ENCODE measurements at places on chromosomes 12 and 14.

- no peak for DNase-seq
Observed at GRCh38 chr12:12582895-12583303, 20.2 kb upstream of the DUSP16 start.

DNA sequence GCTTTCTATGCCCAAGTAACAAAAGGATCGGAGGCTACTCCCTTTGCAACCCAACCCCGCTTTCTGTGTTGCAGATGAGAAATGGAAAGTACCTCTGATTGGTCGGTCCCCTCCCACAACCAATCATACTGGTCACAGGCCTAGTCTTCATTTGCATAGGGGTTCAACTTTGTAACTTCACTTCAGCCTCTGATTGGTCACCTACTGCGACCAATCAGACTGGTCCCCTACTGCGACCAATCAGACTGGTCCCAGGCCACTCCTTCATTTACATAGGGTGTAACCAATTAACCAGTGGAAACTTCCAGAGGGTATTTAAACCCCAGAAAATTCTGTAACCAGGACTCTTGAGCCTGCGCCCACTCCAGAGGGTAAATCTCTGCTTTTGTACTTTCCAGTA lies 906.4 kb upstream of the TMEM132C start:
- DNase-seq, result no peak

DNA sequence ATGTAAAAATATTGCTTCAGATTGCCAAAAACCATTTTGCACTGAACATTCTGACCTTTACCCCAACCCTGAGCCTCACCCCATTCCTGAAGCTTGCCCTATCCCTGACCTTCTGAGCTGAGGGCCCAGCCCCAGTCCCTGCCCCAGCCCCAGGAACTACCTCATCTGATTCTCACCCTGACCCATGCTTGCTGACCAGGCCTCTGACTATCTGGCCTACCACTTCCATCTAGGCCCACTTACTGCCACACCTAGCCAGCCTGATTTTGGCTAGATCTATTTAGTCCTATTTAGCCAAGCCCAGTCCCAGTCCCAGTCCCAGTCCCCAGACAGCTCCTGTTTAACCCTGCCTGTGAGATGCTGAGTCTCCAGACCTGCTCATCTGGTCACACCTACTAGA lies 33.6 kb downstream of the OR10P1 start:
- no peak for DNase-seq

DNA sequence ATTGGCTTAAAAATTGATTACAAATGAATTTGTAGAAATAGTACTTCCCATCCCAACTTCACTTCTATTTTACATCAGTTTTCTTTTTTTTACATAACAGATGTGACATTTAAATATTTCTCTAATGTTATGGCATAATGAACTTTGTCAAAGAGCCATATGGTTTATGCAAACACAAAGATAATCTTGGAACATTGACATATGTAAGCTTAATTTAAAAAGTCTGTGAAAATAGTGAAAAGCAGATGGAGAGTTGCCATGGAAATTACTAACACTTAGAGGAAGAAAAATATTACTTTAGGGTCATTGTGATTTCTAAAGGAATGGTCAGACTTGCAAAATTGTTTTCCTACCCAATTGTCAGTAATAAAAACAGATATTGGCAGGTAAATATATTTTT lies 232.4 kb downstream of the AEBP2 start:
- DNase-seq, result no peak

DNA sequence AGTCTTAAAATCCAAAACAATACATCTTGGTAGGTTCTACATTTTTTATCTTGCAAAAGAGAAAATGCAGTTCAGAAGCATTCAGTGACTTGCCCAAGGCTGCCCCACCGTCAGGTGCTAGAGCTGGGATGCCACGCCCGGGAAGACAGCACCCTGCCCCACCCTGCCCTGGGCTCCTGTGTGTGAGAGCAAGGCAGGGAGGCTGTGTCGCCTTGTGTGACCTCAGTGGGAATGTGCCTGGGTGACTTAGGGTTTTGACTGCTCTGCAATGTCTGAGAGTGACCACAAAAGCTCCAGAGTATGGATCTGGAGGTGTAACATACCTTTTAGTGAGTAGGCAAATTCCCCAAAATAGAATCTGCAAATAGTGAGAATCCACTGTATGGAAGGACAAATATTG lies 60.0 kb downstream of the AACS start:
- no peak for DNase-seq

GRCh38 chr12:66965621-66966020 lies 286.7 kb upstream of the GRIP1 start:
- no peak for DNase-seq

DNA sequence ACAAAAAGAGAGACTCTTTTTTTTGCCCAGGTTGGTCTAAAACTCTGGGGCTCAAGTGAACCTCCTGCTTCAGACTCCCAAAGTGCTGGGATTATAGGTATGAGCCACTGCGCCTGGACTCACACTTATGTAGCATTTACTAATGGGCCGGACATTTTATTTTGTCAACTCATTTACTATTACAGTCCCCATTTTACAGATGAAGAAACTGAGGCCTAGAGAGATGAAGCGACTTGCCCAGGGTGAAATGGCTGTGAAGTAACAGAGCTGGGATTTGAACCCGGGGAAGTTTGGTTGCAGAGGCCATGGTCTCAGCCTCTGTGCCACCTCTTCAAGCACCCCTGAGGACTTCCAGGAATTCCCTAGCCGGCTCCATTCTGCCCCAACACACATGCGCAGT lies 9.4 kb downstream of the HPD start:
- DNase-seq, result no peak

DNA sequence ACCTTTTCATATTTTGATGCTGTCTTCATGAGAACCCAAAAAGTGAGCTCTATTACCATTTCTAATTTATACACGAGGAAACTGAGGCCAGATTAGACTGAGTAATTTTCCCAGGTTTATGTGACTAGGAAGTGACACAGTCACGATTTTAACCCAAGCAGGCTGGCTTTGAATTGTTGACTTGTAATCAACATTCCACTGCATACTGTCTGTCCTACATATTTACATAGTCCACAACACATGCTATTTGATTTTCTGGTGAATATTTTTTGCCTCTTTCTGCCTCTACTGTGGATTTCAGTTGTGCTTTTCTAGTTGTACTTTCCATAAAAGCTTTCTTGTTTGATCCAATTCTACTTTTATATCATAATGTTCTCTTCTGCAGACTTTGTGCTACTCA lies 8.2 kb downstream of the TAS2R7 start:
- DNase-seq, result no peak

GRCh38 chr12:58378028-58378427 lies 436.7 kb downstream of the ATP23 start:
- DNase-seq, result no peak

GRCh38 chr14:49769581-49770211 lies 1.7 kb downstream of the KLHDC2 start:
- no peak for DNase-seq

DNA sequence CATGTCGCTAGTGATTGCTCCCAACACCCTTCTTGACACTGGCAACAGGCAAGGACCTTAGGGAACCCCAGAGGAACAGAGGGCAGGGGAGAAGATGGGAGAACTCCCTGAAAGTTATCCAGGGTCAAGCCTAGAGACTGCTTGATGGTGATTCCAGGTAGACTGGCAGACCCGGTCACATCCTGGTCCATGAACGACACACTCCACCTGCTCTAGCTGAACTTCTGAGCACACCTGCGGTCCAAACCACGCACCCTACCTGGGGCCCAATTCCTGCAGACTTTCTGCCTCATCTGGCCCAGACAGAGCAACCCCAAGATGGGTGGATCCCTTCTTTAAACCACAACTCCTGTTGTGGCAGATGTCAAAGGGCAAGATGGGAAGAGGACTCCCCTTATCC lies 34.2 kb downstream of the NCKAP5L start:
- DNase-seq, result no peak

DNA sequence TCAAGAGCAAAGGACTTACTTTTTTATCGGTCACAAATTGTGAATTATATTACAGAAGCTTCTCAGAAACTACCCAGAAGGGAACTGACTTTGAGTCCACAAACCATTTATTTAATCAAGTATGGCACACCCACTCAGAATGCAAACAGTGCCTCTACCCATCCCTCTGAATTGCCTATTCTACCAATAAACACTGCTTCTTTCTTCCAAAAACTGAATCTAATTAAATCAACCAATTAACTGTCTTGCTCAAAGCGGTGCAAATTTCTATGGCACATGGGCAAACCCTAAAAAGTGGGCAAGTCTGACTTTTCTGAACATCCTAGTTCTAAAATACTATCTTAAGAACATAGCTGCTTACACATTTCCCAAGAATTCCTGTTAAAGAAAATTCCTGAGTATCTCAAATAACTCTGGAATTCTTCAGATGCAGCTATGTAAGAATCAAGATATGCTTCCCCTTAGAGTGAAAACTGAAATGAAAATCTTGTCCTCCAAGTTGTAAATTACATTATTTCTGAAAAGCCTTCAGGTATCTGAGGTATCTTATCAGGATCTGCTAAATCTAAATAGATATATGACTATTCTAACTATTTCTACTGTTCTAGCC lies 4.3 kb downstream of the SPTLC2 start:
- DNase-seq, result no peak

GRCh38 chr14:38079268-38079667 lies 128.4 kb upstream of the SSTR1 start:
- DNase-seq, result no peak

DNA sequence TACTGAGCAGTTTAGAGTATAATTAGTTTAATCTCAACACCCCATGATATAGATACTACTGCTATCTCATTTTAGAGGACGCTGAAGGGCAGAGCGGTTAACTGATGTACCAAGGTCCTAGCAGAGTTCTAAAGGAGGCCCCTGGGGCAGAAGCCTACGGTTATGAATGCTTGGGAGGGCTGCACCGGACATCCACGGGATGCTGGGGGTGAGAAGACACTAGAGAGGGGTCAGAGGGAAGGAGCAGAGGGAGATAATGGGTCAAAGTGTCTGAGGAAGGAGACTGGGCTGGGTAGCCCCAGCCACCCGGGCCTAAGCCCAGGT lies 1.6 kb upstream of the ACTR6 start:
- DNase-seq, result no peak

GRCh38 chr14:68089146-68089731 lies 269.7 kb downstream of the RAD51B start:
- no peak for DNase-seq

- DNase-seq, result no peak
Observed at GRCh38 chr14:59253527-59253926, 65.1 kb downstream of the DAAM1 start.

DNA sequence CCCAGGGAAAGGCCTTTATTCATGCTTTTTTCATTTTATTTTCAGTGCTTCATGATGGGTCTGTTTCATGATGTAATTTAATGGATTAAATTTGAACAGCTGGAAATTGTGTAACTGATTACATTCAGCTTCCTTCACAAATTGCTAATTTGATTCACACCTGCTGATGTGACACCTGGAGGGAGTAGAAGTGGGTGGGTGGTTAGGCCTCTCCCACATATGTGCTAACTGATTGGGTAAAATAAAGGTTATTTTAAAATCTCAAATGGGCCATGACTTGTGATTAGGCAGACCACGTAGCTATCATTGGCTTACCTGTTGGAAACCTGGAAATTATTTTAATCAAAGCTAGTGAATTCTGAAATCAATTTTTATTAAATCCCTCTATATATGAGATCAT lies 142.1 kb downstream of the GXYLT1 start:
- no peak for DNase-seq

- no peak for DNase-seq
Observed at GRCh38 chr14:65392296-65392695, 20.2 kb upstream of the FUT8 start.

- no peak for DNase-seq
Observed at GRCh38 chr14:68695856-68696255, 97.0 kb downstream of the ZFP36L1 start.

DNA sequence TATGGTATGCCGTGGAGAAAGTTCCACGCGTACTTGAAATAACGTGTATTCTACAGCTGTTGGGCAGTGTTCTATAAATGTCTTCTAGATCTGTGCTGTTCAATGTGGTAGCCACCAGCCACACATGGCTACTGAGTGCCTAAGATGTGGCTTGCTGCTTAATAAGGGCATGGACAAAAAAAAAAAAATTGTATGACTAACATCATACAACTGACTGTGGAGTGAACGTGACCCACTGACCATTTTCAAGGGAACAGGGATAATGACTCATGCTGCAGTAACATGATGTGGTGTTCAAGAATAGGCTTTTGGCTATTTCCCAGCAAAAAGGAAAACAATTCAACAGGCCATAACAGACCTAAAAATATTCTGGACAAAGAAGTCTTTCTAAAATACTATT lies 13.0 kb downstream of the ATG14 start:
- no peak for DNase-seq

All from CD4-positive, alpha-beta T cell treated with Interleukin-17A for 4 hours (primary cell).